NCI-H1105 treated with DMSO at 0.1 percent for 48 hours (cell line): ENCODE measurements at places on chromosomes 5 and 9.

DNA sequence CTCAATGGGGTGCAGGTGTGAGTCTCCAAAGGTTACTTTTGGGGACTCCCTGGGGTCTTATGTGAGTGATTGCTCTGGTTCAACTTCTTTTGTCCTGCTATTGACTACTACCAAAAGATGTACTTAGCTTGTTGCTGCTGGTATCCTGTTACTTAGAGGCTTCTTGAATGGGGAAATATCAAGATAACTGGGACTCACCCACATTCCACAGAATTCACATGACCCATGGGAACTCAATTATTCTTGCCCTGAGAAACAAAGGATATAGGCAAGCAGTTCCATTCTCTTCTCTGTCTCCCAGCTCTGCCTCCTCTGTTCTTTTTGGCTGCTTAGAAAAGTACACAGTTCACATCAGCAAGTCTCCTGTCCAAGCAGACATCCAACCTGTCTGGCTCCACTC is 105.9 kb downstream of the UNC13B start:
- no peak for DNase-seq

DNA sequence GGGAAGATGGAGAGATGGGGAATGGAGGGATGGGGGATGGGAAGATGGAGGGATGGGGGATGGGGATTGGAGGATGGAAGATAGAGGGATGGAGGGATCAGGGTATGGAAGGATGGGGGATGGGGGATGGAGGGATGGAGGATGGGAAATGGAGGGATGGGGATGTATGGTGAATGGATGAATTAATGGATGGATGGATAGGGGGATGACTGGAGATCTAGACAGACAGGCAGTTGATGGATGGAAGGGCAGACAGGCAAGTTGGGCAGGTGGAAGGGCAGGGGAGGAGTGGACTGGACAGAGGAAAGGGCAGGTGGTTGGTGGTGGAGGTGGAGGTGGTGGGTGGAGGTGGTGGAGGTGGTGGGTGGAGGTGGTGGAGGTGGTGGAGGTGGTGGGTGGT is 167.2 kb downstream of the C9orf50 start:
- no peak for DNase-seq

GRCh38 chr5:152124409-152125041 is 199.9 kb upstream of the GLRA1 start:
- DNase-seq, result no peak

- DNase-seq, result no peak
These were observed 35.9 kb downstream of the HRH2 start for GRCh38 chr5:175693741-175694140.

DNA sequence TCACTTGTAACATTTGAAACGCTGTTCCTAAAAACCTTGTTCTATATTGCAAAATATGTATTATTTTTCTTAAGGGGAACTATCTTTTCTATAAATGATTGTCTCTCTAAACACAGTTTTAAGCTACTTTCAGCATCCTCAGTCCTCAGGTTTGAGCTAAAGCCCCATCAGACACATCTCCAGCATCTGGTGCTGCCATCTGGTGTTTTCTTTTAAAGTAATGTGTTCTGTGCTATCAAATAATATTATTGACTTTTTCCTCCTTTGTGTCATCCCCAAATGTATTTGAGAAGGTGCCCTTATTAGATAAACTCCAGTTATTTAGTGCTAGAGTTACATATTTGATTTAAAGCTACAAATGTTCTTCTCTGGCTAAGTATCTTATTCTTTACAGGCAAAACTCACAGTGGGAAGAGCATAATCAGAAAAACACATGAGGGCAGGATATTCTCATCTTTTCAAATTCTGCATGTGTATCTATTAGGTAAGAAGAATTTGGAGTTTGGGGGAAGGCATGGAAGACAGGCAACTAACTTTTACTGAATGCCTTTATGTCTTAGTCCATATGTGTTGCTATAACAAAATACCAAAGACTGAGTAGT is 27.5 kb downstream of the ZNF474 start:
- DNase-seq, result no peak

GRCh38 chr9:119304555-119304954 is 64.7 kb downstream of the BRINP1 start:
- DNase-seq, result no peak

- DNase-seq, result no peak
These were observed 107.0 kb downstream of the ACTL7B start for GRCh38 chr9:108748776-108749175.

DNA sequence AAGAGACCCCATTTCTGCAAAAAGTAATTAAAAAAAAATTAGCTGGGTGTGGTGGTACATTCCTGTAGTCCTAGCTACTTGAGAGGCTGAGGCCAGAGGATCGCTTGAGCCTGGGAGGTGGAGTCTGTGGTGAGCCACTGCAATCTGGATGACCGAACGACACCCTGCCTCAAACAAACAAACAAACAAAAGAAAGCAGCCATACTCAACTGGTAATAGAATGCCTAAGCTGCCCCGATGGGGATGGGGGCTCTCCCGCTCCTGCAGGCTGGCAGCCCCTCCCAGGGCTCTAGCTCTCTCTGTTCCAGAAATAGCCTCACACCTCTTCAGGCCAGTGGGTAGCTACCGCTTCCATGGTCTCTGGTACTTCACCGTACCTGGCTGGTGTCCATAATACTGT is 241.8 kb downstream of the FANCC start:
- no peak for DNase-seq

GRCh38 chr5:92320446-92320845 is 937.3 kb upstream of the ARRDC3 start:
- DNase-seq, result no peak

- DNase-seq, result no peak
These were observed 1.3 kb upstream of the LPCAT1 start for GRCh38 chr5:1524799-1525623.

DNA sequence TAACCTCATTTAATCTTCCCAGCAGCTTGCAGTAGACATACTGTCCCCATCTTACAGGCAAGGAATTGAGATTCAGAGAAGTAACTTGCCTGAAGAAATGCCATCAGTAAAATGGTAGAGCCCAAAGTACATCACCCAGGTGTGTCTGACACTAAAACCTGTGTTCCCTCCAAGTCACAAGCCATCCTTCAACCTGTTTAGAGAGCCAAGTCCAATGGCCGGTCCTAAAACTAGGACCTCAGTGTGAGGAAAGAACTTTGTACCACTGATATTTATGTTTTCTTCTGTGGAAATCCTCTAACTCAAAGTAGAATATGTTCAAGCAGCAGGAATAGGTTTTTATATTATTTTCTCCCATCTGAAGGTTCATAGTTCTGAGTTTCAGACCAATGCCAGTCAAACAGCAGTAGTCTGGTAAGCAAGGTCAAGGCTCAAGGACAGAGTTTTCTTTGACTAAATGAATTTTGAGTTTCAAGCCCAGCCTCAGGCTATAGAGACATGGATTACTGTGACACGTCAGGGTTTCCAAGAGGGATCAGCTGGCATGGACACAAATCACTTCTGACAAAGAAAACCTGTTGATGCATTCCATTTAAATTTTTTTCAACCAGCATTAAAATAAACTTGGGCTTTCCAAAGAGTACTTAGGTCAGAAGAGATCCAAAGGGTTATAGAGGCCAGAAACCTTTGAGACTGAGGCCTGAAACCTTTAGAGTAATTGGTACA is 80.9 kb upstream of the PLPP6 start:
- no peak for DNase-seq

- no peak for DNase-seq
These were observed 99.6 kb downstream of the SLCO4C1 start for GRCh38 chr5:102196481-102196880.

DNA sequence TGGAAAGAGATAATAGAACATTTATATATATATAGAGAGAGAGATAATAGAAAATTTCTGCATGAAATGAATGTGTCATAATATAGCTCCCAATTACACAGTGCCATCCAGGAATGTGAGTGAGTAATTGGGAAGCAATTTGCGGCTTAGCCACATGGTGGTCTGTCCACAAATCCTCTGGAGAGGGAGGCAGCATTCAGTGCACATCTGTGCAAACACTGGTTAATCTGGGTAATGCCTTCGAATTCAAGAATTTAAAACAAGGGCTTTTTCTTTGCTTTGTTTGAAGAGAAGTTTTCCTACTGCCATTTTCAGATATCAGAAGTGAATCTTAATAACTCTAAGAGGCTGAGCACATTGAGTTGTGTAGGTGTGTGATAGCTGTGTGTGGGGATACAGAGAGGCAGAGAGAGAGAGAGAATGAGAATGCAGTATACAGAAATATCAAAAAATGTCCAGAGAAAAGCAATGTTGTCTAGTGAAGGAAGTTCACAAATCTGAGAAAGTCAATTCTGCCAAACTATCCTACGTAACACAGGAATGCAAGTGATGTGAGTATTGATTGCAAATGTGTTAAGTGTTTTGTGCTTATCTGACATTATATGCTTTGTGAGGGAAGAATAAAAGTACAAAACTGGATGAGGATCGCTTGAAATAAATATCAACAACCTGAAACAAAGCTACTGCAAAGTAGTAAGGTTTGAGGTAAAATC is 134.6 kb downstream of the EDIL3 start:
- DNase-seq, result no peak

- no peak for DNase-seq
These were observed 35.3 kb upstream of the SPDL1 start for GRCh38 chr5:169548315-169548714.

DNA sequence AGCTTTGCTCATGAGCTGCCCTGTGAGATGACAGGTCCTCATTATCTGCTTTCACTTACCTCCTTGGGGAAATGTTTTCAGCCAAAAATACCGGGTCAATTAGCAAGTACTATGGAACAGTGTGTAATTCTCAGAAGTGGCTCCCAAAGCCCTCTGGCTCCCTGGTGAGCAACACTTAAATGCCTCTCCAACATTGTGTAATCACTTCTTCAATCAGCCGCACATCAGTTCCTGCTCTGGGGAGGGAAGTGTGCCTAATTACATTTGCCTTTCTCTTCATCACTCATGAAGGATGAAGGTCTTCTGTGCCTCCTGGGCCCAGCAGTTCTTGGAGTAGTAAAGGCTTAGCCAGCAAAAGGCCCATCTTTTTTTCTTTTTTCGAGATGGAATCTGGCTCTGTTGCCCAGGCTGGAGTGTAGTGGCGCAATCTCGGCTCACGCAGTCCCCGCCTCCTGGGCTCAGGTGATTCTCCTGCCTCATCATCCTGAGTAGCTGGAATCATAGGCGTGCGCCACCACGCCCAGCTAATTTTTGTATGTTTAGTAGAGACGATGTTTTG is 23.1 kb downstream of the NIM1K start:
- DNase-seq, result no peak

DNA sequence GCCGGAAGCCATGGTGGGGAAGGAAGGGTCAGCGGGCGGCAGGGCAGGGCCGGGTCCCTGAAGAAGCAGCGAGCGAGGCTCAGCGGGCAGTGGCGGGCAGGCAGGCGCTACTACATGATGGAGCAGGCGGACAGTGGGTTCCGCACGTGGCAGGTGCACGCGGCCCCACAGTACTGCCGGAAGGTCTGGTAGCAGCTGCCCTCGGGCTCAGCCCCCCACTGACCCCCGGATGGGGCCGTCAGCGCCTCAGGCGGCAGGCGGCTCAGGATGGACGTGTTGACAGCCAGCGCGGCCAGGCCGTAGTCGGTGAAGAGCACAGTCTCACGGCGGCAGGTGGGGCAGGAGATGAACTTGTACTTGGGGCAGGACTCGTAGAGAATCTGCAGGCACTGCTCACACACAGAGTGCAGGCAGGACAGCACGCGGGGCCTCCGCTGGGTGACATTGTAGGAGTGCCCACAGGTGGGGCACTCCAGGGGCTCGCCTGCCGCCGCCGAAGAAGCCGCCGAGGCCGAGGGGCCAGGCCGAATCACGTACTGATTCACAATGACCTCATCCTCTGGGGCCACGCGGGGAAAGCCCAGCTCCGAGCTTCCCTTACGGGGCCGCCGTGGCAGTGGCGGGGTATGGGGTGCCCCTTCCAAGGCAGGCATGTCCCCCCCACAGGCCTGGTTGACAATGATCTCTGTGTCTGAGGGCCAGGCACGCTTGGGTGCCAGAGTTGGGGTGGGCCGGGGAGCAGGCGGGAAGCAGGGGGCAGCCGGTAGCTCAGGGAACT is 1.5 kb downstream of the RNF208 start:
- DNase-seq, result no peak
